ENCODE measurements at places on chromosomes 1 and 21.

DNA sequence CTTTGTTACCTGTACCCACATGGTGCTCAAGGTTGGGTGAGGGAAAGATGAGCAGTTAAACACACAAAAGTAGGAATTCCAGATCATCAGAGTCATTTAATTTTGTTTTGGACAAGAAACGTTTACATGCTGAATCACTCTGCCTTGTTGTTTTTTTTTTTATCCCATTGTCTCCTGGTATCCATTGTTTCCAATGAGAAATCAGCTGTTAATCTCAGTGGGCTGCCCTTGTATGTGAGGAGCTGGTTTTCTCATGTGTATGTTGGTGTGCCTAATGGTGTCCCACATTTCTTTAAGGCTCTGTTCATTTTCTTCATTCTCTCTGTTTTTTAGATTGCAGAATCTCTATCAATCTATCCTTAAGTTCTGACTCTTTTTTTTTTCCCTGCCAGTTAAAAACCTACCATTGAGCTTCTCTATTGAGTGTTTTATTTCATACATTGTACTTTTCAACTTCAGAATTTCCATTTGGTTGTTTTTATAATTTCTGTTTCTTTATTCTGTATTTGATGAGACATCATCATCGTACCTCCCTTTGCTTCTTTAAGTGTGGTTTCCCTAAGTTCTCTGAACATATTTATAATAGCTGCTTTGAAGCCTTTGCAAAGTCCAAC lies 8.8 kb upstream of the OBSCN start:
- DNase-seq, result no peak

DNA sequence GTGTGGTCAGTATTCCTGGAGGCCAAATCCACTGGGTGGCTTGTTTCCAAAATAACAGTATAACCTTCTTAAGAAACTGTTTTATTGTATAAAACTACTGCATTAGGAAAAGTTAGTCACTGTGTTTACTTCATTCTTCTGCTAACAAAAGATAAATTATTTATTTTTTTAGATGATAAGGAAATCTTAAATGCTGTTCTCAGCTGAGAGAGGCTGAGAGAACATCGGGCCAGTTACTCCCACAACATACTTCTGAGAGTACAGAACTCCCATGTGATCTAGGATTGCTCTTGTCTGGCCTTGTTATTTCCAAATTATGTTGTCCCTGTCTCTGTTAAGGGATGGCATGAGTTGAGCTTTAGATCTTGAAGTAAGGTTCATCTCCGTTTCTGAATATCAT lies 96.7 kb upstream of the CXADR start:
- no peak for DNase-seq

DNA sequence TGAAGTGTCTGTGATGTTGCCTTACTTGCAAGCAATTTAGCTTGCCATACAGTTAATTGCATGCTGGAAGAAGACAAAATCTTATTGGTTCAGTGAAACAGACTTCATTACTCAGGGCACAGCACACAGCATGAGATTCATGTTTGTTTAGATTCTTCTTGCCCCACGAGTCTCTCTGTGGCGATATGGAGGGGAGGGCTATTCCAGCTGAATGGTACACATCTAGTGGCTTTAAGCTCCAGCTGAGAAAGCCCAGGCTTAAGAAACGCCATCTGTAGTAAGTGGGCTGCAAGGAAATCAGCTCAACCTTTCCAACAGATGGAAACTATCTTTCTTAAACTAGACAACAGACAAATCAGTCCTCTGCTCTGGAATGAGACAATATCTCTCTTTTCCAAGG lies 1022.0 kb downstream of the NCAM2 start:
- DNase-seq, result no peak

DNA sequence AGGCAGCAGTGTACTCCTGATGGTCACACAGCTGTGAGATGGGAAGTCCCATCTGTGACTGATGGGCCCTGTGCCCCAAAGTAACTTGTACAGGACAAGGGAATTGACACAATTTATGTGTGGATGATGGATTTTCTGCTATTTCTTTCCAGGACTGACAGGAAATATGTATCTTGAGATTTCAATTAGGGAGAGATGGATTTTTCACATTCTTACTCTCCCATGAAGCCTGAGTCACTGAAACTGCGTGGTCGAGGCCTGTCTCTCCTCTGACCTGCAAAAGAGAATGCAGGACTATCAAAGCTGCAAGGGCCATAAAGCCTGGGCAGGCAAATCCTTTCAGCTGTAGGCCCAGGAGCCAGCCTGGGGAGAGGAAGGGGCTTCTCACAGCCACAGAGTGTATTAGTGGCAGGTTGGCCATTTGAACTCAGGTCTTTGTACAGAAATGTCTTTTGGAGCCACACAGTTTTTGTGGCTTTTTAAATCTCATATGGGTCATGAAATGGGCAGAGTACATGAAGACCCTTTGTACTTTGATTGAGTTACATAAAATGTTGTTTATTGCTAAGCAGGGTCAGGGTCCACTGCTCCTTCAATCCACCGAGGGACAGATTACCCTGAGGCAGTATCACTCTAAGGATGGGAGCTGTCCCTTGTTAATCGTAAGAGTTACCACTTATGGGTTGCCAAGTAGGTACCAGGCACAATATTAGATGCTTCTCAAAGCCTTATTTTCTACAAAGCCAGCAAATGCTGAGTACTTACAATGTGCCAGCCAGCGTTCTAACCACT lies 14.8 kb downstream of the ALX3 start:
- no peak for DNase-seq

- no peak for DNase-seq
Measured at GRCh38 chr21:18545908-18546307, 142.3 kb upstream of the TMPRSS15 start.

DNA sequence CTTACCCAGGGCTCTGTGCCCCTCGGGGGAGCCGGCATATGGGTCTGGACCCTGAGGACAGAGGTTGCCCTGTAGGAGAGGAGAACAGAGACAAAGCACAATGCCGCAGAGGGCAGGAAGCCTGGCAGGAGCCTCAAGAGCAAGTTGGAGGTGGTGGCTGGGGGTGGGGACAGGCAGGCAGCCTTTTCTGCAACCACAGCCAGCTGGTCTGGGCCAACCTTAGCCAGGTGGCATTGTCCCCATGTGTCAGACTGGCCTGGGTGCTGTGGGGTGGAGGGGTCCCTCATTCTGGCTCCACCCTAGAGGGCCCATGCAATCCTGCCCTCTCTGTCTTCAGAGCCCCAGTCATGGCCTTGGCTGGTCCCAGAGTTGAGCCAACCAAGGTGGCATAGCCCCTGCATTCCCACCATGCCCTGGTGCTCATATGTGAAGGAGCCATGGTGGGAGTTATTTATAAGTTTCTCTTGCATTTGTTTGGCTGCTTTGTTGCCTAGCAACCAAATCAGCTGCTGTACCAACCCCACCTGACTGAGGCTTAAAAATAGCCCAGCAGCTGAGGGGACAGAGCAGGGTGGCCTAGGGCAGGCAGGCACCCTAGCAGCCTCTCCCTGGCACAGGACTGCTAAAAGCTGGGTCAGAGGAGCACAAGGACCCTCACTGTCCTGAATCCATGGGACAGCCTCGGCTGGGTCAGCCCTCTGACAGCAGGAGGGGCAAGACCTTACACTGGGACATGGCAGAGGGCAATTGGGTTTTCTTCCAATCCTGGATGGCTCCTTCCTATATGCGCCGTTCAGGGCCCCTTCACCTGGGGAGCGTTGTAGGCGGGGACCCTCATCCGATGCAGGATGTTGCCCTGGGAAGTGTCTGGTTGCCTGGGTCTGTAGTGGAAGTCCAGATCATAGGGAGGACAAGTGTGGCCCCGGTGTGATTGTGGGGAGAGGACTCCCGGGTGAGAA lies 19.5 kb downstream of the MAP7D1 start:
- DNase-seq, result no peak

DNA sequence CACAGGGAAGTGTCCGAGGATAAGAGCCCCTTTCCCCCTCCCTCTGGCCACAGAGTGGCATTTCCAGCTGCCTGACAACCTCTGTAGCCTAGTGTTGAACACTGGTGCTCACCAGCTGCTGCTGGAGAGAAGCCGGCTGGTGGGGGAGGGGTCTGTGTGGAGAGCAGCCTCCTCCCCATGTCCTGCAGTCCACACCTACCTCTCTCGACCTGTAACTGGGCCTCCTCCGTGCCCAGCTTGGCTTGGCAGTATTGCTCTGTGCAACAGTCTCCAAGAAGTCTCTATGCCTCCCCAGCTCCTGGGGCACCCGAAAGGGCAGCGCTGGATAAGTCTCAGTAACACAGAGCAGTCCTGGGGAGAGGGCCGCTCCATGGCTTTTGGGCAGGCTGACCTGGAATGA lies 17.0 kb downstream of the PAPPA2 start:
- no peak for DNase-seq

GRCh38 chr21:41337515-41337914 lies 20.9 kb downstream of the FAM3B start:
- no peak for DNase-seq

GRCh38 chr21:34808569-34809204 lies 139.9 kb downstream of the CLIC6 start:
- DNase-seq, result no peak

DNA sequence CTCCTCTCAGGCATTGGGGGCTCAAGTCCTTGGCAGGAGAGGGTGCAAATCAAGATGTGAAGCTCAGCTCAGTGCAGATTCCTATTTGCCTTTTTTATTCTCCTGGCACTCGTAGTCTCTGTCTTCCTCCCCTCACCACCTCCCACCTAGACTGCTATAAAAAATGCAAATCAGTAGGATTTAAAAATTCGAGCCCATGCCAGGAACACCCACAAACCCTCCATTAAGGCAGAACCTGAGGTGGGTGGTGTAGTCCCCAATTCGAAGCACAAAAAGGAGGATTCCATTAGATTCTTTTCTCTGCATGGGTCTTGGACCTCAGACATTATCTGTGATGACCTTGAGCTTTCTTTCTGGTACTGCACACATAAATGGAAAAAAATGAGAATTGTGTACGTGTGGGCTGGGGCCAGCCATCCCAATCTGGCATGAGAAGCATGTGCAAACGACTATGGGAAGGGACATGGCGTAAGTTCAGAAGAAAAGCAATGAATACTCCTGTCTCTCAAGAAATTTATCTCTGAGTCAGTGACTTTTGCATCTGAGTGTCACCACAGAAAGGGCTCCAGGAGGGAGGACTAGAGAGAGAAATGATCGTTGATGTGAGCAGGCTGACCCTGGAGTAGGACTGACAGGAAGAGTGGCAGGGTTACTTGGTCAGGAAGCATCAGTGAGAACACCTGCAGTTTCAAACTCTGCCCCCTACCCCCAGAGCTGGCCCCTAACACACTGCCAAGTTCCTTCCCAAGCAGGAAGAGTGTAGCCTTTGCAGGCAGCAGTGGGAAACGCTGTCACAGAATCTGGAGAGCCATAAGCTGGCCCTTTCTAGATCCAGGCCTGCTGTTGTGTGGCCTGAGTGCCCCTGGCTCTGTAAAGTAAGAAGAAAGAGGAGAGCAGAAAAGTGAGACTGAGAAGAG lies 1.7 kb downstream of the INKA2 start:
- DNase-seq, result no peak

- DNase-seq, result no peak
Measured at GRCh38 chr21:40803101-40803500, 43.9 kb downstream of the DSCAM start.

GRCh38 chr1:229156872-229157271 lies 114.0 kb upstream of the RAB4A start:
- no peak for DNase-seq

GRCh38 chr1:201715801-201716741 lies 112.9 kb upstream of the IPO9 start:
- DNase-seq, result no peak

- DNase-seq, result no peak
Measured at GRCh38 chr1:5448486-5448885, 543.7 kb downstream of the NPHP4 start.

- no peak for DNase-seq
Measured at GRCh38 chr1:10696977-10697376, 99.5 kb downstream of the CASZ1 start.

GRCh38 chr1:94095112-94095637 lies 25.8 kb downstream of the ABCA4 start:
- DNase-seq, result no peak

DNA sequence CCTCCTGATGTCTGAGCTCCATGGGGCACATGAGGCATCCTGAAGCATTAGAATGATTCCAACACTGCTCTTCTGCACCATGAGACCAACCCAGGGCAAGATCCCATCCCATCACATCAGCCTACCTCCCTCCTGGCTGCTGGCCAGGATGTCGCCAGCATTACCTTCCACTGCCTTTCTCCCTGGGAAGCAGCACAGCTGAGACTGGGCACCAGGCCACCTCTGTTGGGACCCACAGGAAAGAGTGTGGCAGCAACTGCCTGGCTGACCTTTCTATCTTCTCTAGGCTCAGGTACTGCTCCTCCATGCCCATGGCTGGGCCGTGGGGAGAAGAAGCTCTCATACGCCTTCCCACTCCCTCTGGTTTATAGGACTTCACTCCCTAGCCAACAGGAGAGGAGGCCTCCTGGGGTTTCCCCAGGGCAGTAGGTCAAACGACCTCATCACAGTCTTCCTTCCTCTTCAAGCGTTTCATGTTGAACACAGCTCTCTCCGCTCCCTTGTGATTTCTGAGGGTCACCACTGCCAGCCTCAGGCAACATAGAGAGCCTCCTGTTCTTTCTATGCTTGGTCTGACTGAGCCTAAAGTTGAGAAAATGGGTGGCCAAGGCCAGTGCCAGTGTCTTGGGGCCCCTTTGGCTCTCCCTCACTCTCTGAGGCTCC lies 11.1 kb upstream of the RASSF5 start:
- no peak for DNase-seq

GRCh38 chr1:41870076-41870562 lies 48.6 kb downstream of the HIVEP3 start:
- DNase-seq, result no peak

DNA sequence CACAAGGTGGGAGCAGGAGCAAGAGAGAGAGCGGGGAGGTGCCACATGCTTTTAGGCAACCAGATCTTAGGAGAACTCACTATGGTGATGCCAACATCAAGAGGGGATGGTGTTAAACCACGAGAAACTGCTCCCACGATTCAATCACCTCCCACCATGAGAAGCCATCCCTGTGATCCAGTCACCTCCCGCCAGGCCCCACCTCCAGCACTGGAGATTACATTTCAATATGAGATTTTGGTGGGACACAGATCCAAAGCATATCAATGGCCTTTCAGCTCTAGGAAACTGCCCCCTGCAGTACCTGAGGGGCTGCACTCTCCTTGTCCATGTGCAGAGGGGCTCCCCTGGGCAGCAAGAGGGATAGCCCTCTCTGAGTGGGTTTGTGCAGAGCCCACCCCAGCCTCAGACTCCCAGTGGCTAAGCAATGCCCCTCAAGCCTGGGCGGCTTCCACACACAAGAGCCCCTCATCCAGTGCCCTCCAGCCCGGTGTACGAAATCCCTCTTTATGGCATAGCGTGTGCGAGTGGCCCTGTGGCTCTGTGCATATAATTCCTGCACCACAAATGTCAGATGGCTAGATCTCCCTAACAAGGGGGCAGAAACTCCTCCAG lies 15.5 kb upstream of the PRDM16 start:
- no peak for DNase-seq

All from cortex of kidney (tissue), 1 donor.